Posterior vena cava (tissue), 2 donors: ENCODE measurements at places on chromosomes 11 and 22.
A peak's percentile ranks its signal among the peaks of the same experiment; 100 is the strongest.

- no peak for DNase-seq
Measured at GRCh38 chr11:72195518-72196270, 3.8 kb downstream of the FOLR1 start.

- DNase-seq = no peak
Measured at GRCh38 chr11:127939000-127939399, 648.4 kb downstream of the ETS1 start.

DNA sequence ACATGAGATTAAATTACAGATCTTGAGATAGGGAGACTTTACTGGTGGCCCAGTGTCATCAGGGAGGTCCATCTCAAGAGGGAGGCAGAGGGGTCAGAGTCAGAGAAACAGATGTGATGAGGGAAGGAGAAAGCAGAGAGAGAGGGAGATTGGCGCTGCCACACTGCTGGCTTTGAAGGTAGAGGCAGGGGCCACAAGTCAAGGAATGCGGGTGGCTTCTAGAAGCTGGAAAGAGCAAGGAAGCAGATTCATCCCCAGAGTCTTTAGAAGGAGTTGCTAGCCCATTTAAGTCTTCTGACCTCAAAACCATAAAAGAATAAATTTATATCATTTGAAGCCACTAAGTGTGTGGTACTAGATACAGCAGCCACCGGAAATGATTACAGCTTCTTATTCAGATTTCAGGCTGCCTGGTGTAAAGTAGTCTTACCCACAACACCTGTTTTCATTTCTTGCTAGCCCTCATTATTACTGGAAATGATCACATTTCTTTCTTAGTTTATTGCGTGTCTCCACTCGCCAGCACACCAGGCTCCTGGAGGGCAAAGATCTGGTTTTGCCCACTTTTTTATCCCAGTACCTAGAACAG, 12.6 kb upstream of the SERPINH1 start:
- DNase-seq = no peak

GRCh38 chr11:120147950-120148270, 10.0 kb upstream of the TRIM29 start:
- no peak for DNase-seq

- DNase-seq = peak; percentile 88
Measured at GRCh38 chr11:72738199-72739141, 13.7 kb downstream of the ARAP1 start.

GRCh38 chr11:114440121-114440860, 1.0 kb downstream of the REXO2 start:
- DNase-seq = no peak
